Stimulated activated CD4-positive, alpha-beta T cell treated with anti-CD3 and anti-CD28 coated beads, Interleukin-2, amount 100 ng/mL, for 4 hours (primary cell): ENCODE measurements at places on chromosomes 12 and 14.

- DNase-seq: no peak
Observed at GRCh38 chr12:103810111-103810510, 30.9 kb downstream of the NT5DC3 start.

GRCh38 chr12:38838056-38838850 lies 67.1 kb downstream of the CPNE8 start:
- DNase-seq: no peak

DNA sequence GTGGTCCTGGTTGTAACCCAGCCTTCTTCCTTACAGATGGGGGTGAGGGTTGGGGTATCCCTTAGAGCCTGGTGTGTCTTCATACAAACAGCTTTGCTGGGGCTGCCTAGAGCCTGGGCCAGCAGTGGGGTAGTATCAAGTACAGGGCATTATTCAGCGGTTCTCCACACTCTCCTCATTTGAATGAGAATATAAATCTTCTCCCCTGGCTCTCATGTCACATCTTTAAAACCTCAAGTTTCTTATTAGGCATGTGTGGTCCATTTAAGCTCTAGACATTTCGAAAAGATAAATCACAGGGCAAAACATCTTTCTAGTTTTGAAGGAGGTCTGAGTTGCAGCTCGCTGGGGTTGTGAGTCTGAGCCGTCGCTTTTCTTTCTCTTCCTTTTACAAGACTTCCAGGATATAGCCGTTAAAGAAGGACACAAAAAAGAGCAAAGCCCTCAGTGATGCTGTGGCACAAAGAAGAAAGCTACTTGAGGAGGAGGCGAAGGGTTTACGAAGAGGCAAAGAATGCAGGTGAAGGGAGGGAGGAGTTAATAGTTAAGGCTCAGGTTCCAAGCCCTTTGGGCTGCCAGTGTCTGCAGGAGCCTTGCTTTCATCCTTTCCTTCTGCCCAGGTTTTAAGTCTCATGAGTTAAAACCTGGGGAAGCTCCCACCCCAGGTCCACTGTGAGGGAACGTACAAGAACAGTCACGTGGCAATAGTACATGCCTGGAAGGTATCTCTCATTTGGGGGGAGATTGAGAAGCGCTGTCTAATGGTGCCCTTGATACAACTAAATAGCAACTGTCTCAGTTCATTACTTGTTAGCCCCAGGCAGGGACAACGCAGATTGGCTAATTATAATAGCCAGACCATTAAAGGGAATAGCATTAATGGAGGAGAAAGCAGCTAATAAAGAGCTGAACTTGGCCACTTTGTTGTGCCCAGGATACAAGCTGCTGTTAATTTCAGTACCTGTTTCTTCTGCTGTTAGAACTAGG lies 94.2 kb downstream of the ETV6 start:
- no peak for DNase-seq

- DNase-seq: no peak
Observed at GRCh38 chr12:26471560-26471959, 276.2 kb downstream of the SSPN start.

DNA sequence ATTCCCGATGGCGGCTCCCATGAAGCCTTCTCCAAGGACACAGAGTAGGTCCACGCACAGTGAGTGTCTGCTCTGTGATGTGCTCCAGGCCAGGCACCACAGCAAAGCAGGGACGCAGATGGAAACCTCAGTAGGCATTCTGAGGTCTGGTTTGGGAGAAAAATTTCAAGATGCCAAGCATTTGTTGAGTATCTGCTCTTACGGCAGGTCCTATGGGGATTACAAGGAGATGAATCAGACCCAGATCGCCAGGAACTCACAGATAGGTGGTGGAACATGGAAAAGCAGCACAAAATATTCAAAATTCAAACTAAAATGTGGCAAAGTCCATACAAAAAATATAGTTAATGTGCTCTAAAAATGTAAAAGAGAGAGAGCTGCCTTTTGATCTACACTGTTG lies 684.9 kb upstream of the TMEM132C start:
- no peak for DNase-seq

GRCh38 chr12:108483213-108484059 lies 31.6 kb upstream of the FICD start:
- no peak for DNase-seq

DNA sequence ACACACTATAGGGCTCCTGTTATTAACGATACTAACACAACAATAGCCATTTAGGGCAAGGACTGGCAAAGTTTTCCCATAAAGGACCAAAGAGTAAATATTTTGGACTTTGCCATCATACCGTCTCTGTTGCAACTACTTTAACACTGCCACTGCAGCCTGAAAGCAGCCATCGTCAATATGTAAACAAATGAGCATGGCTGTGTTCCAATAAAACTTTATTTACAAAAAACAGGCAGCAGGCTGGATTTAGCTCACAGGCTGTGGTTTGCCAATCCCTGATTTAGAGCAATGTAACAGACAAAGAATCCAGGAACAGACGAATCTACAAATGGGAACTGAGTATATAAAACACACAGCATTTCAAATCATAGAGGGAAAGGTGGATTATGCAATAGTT lies 84.1 kb downstream of the FRMD6 start:
- no peak for DNase-seq

- no peak for DNase-seq
Observed at GRCh38 chr14:96245710-96246538, 10.1 kb upstream of the BDKRB1 start.

GRCh38 chr14:21087294-21088091 lies 11.0 kb downstream of the ZNF219 start:
- DNase-seq: no peak

- peak; percentile 55 for DNase-seq
Observed at GRCh38 chr14:21846227-21846885, 172.7 kb upstream of the OR4E1 start.

DNA sequence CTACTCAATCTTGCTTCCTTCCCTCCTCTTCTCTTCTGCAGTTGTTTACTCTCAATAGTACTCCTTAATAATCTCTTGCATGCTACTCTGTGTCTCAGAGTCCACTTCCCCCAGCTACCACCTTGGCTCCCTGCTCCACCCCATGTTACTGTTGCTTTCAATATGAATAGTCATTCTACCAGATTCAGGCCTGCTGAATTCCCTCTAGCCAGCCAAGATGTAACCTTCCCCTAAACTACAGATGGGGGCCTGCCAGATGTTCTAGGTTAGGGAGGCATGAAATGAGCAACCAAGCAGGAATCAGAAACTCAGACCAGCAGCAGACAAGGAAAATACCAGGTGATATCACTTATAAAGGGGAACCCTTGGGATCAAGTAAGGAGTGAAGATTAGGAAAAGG lies 392.1 kb upstream of the DDHD1 start:
- no peak for DNase-seq

- DNase-seq: no peak
Observed at GRCh38 chr14:68283378-68284123, 464.0 kb downstream of the RAD51B start.

DNA sequence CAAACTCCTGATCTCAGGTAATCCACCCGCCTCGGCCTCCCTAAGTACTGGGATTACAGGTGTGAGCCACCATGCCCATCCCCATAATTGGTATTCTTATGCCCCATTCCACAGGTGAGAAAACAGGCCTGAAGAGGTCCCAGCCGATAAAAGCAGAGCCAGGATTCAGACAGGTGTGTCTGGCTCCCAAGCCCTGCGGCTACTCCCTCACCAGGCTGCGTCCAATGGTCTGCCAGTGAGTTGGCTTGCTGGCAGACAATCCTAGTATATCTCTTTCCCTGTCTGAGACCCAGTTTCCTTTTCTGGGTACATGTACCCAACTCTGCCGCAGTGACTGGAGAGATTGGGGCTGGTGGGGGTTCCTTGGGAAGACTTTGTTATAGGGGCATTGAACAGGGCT lies 1.9 kb upstream of the TSPAN9 start:
- no peak for DNase-seq

GRCh38 chr12:31491241-31491794 lies 99.6 kb downstream of the DENND5B start:
- no peak for DNase-seq

DNA sequence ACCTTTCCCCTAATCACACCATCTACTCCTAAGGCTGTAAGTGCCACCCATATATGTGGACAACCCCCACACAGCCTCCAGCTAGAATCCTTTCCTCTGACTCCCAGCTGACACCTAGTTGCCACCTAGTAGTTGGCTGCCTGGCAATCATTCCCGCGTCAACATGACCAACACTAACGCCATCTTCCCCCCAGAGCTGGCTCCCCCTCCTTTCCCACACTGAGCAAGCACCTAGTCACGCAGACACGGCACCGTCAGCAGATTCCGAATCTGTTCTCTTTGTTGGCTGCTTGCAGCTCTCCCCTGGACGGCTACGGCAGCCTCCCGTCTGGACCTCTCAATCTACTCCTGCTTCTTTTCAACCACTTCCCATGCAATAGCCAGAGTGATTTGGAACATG lies 27.7 kb downstream of the UBR7 start:
- no peak for DNase-seq

GRCh38 chr14:95302667-95303506 lies 16.8 kb downstream of the CLMN start:
- DNase-seq: no peak

- DNase-seq: no peak
Observed at GRCh38 chr14:91038439-91038838, 22.0 kb downstream of the RPS6KA5 start.

DNA sequence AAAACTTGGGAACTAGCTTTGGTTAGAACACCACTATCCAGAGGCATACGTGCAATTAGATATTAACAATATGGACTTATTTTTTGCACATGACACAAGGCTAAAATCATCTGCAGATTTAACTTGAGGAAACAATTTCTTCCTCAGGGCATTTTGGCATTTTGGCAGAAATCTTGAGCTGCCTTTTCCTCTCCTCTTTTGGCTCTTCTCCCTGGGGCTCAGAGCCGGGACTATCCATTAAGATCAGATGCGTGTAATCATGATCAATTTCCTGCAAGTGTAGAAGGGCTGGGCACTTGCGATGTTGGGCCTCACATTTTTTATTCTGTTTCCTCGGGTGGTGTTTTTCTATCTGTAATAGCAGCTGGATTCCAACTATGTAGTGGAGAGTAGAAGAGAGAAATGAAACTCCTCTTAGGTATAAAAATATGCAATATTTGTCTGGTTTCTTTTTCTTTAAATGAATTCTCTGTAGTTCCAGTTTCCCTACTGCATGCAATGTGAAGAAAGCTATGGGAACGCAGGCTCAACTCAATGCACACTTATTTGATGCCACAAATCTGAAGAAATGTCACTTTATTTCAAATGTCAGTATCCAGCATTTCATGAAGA lies 1010.8 kb downstream of the FLRT2 start:
- no peak for DNase-seq

GRCh38 chr12:13347241-13348043 lies 150.9 kb downstream of the EMP1 start:
- DNase-seq: peak; percentile 24

DNA sequence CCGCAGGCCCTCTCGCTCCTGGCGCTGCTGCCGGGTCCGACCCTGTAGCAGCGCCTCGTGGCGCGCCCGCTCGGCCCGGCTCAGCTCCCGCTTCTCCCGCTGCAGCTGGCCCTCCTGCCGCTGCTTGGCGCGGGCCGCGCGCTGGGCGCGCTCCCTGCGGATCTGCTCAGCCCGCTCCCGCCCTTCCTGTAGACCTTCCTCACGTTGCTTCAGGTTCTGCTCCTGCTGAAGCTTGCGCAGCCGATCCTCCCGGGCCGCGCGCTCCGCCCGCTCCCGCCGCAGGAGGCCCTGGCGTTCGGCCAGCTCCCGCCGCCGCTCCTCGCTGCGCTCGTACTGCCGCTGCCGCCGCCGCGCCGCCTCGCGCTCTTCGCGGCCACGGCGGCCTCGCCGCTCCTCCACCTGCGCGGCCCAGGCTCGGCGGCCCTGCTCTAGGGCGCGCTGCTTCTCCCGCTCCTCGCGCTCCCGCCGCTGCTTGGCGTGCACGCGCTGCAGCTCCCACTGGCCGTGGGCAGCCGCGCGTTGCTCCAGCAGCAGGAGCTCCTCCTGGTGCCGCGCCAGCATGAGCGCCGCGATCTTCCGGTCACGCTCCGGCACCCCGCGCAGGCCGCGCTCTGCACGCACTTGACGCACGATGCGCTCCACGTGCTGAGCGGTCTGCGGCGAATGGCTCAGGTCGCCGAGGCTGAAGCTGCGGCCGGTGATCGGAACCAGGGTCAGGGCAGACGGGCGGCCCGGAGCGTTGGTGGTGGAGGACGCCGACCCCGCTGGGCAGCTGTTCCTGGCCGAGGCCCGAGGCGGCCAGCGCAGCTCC lies 2.4 kb downstream of the CCDC177 start:
- no peak for DNase-seq

- peak; percentile 15 for DNase-seq
Observed at GRCh38 chr12:9869307-9870161, at the start of gene CLEC2B. Gene CLEC2B (minus strand): TSS chr12:9869354.

DNA sequence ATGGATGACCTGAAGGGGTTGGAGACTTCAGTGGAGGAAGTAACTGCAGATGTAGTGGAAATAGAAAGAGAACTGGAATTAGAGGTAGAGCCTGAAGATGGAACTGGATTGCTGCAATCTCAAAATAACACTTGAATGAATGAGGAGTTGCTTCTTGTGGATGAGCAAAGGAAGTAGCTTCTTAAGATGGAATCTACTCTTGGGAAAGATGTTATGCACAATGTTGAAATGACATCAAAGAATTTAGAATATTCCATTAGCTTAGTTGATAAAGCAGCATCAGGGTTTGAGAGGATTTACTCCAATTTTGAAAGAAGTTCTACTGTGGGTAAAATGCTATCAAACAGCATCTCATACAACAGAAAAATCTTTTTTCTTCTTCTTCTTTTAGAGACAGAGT lies 186.4 kb upstream of the PRKD1 start:
- no peak for DNase-seq

DNA sequence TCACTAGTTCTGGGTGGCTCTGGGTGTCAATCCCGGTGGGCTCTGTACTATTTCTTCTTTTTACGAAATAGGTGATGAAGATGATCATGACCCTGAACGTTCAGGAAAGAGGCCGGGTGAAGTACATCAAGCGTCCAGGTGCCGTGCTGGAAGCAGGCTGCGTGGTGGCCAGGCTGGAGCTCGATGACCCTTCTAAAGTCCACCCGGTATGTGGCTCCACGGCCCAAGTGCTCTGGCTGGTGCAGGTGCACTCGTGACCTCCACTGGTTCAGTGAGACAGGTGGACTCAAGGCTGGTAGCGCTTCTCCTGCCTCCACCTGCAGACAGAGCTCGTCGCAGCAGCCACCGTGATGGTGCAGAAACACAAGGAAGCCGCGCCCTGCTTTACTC lies 85.1 kb downstream of the ACACB start:
- no peak for DNase-seq
